ENCODE measurements at places on chromosomes 1 and 21. TPM values are rescaled to one million over a fixed set of nuclear protein-coding genes. Genes with fewer than 3 reads are reported as not detected.

The DYNLT5 gene
- total RNA-seq, result not detected

DNA sequence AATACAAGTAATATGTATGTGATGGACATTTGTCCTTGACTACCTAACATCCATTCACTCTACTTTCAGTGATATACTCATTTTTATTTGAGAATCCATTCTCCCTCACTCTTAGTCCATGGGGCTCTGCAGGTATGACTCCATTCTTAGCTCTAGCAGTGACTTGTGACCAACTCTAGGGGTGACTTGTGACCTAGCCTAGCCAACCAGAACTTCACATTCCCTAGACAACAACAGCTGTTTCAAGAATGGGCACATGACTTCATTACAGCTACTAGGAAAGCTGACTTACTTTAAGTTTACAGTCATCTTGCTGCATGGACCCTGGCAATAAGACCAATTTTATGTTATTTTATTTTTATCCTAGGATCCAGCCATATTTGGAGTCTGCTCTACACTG lies 23.6 kb upstream of the DDX59 start:
- no peak for DNase-seq
- no peak overlapping the region for H3K4me3 ChIP-seq
- H3K27me3 ChIP-seq, result no peaks in the 10 kb centered on the region

GRCh38 chr1:184497959-184498723 lies 111.3 kb downstream of the C1orf21 start:
- H3K27me3 ChIP-seq, result no peaks in the 10 kb centered on the region
- peaks cover 11% of the 10 kb centered on the region for H3K4me1 ChIP-seq
- H3K36me3 ChIP-seq, result no peaks in the 10 kb centered on the region

GRCh38 chr1:236079703-236080102 lies 14.8 kb upstream of the NID1 start:
- H3K4me1 ChIP-seq, result no peaks in the 10 kb centered on the region
- H3K4me3 ChIP-seq, result no peak overlapping the region
- H3K27me3 ChIP-seq, result no peaks in the 10 kb centered on the region
- H3K27ac ChIP-seq, result no peak overlapping the region
- DNase-seq, result no peak

The RASAL2 gene
- 8.3 TPM for total RNA-seq

Data from A673 (cell line).